SHP77 (cell line): ENCODE measurements at places on chromosomes 12 and 14.

- DNase-seq, result no peak
These were observed 24.3 kb downstream of the DDX24 start for GRCh38 chr14:94056579-94057308.

- no peak for DNase-seq
These were observed 32.0 kb downstream of the CHGA start for GRCh38 chr14:92954933-92955332.

GRCh38 chr12:114981036-114981435 is 297.1 kb upstream of the TBX3 start:
- DNase-seq, result no peak

DNA sequence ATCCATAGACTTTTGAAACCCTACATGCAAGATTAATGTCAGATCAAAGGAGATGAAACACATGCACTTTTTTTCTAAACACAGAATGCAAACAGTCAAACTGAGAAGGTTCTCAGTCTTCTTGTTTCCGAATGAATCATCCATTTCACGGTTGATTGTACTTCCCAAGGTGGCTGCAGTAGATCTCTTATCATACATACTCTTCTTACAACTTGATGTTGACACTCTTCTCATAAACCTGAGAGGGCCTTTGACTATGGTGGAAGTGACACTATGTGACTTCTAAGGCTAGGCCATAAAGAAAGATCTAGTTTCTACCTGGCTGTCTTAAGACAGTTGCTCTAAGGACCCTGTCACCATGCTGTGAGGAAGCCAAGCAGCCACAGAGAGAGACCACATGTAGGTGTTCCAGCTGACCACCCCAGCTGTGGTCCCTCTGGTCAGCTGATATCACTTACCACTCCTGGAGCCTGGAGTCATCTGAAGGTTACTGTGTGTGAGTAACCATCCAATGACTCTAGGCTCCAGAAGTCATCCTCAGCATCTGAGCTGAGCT is 67.2 kb upstream of the HMGA2 start:
- no peak for DNase-seq

GRCh38 chr14:91837076-91837475 is 30.3 kb downstream of the TC2N start:
- no peak for DNase-seq

GRCh38 chr12:132238488-132238854 is 90.9 kb downstream of the GALNT9 start:
- no peak for DNase-seq

DNA sequence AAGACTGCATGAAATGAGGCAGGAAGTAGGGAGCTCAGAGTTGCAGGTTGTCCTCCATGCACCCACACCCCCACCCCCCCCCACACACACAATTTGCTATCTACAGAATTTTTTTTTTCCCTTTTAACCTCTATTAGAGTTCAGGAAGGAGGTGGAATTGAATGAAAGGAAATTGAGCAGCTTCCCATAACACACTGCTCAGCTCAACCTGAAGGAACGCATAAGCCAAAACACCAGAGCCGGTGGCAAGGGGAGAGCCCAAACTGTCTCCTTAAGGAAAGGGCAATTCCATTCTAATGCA is 74.1 kb downstream of the NUAK1 start:
- DNase-seq, result no peak

DNA sequence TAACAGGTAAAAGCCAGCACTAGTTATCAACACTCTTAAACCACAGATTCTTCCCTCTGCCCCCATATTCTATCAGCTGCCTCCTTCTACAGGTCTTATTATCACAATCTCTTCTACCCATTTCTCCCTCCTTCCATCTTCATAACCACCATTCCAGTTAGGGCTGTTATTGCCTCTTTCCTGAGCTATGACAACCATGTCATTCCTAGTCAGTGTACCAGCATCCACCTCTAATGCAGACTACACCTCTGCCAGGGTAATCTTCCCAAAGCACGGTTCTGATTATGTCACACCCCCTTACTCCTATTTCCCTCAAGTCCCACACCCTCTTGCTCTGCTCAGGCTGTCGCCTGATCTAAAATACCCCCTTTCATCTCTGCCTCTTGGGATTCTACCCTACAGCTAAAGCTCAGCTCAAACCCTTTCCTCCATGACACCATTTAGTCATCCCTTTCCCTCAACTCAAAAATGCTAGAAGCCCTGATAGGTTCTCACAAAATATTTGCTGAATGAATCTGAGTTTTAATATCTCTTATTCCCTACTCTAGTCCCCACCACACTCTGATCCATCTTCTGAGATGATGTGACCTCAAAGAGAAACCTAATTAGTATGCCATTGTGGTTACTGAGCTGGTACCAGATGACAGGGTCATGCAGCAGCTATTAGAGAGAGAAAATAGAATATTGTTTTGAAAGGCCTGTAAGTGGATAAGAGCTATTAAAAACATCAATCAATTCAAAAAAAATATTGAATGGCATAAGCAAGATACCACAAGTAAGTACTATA is 11.7 kb downstream of the RACGAP1 start:
- DNase-seq, result no peak

GRCh38 chr12:101051901-101052550 is 158.0 kb downstream of the SLC5A8 start:
- DNase-seq, result no peak

- DNase-seq, result no peak
These were observed 40.4 kb upstream of the LDHB start for GRCh38 chr12:21697904-21698630.

DNA sequence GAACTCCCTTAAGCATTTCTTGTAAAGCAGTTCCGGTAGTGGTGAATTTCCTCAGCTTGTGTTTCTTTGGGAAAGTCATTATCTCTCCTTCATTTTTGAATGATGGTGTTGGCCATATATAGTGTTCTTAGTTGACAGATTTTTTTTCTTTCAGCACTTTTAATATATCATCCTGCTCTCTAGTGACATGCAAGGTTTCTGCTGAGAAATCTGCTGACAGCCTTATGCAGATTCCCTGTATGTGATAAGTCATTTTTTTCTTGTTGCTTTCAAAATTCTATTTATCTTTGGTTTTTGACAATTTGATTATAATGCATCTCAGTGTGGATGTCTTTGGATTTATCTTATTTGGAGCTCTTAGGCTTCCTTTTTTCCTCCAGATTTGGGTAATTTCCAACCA is 135.7 kb downstream of the PTPRO start:
- DNase-seq, result no peak

- DNase-seq, result no peak
These were observed 229.0 kb downstream of the SLC41A2 start for GRCh38 chr12:104729091-104729490.

GRCh38 chr14:86372402-86372801 is 842.5 kb downstream of the FLRT2 start:
- DNase-seq, result no peak

- no peak for DNase-seq
These were observed 564 bp upstream of the THTPA start for GRCh38 chr14:23555533-23555881.

DNA sequence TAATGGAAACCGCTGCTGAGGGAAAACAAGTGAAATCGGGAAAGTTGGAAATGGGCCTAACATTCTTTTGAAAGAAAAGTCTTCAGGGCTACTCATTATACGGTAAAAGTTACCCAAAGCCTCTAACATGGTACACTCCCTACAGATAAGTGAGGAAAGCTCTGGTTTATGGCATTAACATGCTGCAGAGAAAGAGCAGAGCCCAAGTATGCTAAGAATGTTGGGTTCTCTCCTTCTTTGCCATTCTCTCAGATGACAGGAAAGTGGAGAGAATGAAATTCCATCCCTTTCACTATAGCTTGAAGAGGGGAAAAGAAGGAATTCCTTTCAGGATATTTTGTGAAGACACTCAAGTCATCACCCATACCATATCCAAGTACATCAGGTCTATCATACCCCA is 348.0 kb downstream of the SEC23A start:
- no peak for DNase-seq

DNA sequence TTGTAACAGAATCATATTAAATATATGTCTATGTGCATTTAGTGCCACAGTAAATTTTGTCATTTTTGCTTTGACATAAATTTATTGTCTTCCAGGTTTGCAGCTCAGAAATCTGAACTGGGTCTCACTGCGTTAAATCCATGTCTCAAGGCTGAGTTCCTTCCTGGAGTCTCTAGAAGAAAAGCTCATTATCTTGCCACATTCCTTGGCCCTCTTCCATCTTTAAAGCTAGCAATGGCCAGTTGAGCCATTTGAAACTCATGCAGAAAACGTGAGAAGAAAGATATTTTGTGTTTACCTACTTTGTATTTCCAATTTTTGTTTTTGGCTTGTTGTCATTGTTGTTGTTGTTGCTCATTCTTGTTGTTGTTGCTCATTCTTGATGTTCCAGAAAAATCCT is 10.7 kb downstream of the PRH1 start:
- no peak for DNase-seq

- no peak for DNase-seq
These were observed 7.0 kb downstream of the CISTR start for GRCh38 chr12:53744751-53745150.

GRCh38 chr12:114430306-114430705 is 24.4 kb upstream of the TBX5 start:
- no peak for DNase-seq

- DNase-seq, result no peak
These were observed 3.4 kb downstream of the ACVRL1 start for GRCh38 chr12:51910691-51911090.

DNA sequence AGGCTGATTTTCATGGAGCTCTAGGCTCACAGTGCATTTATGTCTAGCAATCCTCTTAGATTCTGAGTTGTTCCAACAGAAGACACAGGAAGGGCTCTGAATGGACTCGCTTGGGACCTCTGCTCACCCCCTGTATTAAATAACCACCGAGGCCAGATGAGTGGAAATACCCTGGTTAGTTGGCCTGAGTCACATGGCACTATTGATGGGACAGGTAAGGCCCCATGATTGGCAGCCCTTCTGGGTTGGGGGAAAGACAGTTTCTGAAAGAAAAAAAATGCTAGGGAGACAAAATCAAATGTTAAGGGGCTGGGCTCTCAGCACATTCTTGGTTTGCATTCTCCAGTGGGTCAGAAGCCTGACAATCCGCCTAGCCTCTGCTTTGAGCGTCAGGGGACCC is 14.8 kb downstream of the DGLUCY start:
- no peak for DNase-seq

DNA sequence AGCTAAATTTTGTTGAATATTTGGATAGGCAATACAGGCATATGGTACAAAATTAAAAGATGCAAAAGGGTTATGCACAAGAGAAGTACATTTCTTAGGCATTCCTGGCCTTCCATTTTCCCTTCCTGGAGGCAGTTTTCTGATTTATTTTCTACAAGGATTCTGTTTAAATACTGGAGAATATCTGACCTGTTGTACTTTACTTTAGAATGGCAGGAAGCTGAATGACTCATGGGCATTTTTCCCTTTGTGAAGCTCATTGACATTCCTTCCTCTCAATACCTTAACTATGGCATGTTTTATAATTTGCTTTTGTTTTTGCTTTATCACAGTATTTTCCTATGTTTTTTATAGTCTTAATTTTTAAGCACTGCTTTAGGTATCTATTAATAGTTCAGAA is 62.7 kb downstream of the RCOR1 start:
- no peak for DNase-seq

- DNase-seq, result no peak
These were observed 14.2 kb downstream of the SSH1 start for GRCh38 chr12:108843187-108843586.

- DNase-seq, result no peak
These were observed 25.8 kb upstream of the CNOT2 start for GRCh38 chr12:70217416-70217815.

GRCh38 chr14:103534576-103535061 is 5.6 kb downstream of the TRMT61A start:
- no peak for DNase-seq

DNA sequence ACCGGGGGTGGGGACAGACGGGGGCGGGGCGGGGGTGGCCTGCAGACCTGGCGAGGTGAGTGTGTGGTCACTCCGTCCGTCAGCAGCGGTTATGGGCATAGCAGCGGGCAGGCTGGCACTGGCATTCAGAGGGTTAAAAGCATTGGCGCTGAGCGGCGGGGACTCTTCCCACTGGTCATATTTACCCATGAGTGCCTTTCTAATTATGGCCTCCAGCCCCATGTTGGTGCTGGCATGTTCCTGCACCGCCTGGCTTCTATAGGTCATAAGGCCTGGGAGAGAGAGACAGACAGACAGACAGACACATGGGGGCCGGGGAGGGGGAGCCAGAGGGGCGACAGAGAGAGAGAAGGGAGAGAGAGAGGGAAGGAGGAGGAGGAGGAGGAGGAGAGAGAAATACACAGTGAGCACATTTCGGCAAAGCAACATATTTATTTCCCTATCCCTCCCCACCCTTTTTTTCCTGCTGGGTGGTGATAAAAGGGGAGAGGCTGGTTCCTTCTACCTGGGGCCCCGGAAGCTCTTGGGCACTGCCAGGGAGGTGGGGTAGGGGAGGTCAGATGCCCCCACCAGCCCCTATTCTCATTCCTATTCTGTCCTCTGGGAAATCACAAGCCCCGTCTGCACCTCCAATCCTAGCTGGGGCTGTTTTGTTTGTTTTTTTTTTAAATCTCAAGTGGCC is 32.6 kb downstream of the RFLNA start:
- DNase-seq, result no peak

DNA sequence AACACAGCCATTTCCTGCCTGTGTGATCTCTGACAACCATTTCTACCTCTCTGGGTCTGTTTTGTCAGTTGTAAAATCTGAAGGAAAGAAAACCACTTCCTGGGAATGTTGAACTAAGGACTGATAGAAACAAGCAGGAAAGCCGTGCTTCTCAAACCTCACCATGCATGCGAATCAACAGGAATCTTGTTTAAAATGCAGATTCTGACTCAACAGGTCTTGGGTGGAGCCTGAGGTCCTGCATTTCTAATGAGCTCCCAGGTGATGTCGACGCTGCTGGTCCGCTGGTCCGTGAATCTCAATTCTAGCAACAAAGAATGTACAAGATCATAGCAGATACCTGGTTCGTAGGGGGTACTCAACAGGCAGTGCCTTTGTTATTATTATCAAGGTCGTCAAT is 38.0 kb upstream of the GPATCH2L start:
- DNase-seq, result no peak

DNA sequence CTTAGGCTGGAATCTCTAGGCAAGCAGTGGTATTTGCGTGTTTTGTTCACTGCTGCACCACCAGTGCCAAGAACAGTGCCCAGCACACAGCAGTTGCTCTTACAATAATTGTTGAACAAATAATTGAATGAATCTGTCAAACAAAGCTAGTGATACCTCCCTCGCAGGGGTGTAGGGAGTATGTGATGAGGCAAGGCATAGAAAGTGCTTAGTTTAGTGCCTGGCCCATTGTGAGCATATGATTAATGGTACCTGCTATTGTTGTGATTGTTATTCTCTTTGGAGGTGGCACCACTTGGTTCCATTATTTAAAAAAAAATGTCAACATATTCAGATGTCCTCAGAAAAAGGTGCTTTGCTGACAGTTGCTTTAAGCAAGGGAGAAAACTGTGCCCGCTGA is 210.1 kb upstream of the TBX3 start:
- DNase-seq, result no peak

GRCh38 chr12:65524666-65525065 is 246.2 kb downstream of the MSRB3 start:
- DNase-seq, result no peak
